IPS DF 6.9 (cell line): ENCODE measurements at places on chromosomes 7 and 10.

DNA sequence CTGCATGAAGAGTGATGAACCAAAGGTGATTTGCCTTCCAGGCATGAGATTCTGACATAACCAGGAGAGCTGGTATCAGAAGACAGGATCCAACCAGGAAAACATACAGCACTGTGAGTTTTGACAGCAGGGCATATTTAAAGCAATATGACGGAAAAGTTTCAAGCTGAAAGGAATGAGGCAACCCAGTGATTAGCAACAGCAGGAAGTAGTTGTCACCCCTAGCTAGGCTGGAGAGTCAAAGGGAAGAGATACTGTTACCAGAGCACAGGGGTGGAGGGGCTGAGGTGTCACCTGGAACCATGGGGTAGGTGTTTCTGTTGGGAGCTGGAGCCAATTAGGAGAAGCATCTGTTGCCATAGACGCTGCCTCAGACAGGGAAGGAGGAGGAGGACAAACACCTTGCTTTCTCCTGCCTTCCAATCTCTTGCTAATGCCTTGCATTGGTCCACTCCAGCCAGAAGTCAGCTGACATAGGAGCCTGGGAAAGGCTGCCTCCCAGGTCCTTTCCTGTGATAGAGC, 125.4 kb upstream of the SORCS3 start:
- no peak for DNase-seq

GRCh38 chr10:56623064-56623463, 262.0 kb upstream of the ZWINT start:
- DNase-seq = no peak

- no peak for DNase-seq
Measured at GRCh38 chr10:75451831-75452230, 20.4 kb downstream of the LRMDA start.

DNA sequence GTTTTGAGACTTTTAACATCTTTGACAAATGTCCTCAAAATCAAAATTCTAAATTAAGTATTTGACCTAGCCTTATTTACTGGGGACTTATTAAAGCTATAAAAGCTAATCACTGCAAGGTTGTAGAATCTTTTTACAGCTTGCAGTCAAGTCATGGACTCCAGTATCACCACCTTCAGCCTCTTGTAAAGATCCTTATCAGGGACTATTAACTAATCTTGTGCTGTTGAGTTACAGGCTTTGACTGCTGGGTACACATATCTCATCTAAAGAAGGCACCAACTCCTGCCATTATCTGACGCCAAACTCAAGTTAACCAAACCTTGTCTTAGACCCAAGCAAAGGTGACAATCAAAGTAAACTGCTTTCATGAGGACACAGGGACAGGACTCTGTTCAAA, 621.0 kb upstream of the IGFBP3 start:
- DNase-seq = no peak

- no peak for DNase-seq
Measured at GRCh38 chr7:70405241-70405640, 726.7 kb upstream of the GALNT17 start.

GRCh38 chr10:97852277-97852676, 2.6 kb downstream of the GOLGA7B start:
- no peak for DNase-seq
